Upper lobe of right lung (tissue), 1 donor: ENCODE measurements at places on chromosomes 7 and 10. TPM values are rescaled to one million over a fixed set of nuclear protein-coding genes. Genes with fewer than 3 reads are reported as not detected.

- DNase-seq, result no peak
These were observed 46.2 kb downstream of the VWDE start for GRCh38 chr7:12357508-12357907.

DNA sequence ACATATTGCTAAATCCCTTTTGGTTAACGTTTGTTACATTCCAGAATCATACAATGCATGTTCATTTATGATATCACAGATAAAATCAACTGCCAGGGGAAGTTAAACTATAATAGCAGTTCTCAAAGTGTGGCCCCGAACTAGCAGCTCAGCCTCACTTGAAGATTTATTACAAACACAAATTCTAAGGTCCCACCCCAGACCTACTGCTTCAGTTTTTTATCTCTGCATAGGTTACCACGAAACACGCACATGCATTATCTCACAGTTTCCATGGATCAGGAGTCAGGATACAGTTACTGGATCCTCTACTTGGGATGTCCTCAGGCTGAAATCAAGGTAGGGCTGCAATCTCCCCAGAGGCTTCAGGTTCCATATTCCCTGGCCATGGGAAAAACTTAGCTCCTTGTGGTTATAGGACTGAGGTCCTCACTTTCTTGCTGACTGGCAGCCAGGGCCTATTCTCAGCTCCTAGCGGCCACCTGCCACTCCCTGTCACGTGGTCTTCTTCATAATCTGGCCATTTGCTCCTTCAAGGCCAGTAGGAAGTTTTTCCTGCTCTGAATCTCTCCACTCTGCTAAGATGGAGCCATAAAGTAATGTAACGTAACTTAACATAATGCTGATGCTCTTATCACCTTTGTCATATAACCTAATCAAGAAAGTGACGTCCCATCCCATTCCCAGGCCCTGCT is 50.5 kb upstream of the YAE1 start:
- DNase-seq, result no peak

DNA sequence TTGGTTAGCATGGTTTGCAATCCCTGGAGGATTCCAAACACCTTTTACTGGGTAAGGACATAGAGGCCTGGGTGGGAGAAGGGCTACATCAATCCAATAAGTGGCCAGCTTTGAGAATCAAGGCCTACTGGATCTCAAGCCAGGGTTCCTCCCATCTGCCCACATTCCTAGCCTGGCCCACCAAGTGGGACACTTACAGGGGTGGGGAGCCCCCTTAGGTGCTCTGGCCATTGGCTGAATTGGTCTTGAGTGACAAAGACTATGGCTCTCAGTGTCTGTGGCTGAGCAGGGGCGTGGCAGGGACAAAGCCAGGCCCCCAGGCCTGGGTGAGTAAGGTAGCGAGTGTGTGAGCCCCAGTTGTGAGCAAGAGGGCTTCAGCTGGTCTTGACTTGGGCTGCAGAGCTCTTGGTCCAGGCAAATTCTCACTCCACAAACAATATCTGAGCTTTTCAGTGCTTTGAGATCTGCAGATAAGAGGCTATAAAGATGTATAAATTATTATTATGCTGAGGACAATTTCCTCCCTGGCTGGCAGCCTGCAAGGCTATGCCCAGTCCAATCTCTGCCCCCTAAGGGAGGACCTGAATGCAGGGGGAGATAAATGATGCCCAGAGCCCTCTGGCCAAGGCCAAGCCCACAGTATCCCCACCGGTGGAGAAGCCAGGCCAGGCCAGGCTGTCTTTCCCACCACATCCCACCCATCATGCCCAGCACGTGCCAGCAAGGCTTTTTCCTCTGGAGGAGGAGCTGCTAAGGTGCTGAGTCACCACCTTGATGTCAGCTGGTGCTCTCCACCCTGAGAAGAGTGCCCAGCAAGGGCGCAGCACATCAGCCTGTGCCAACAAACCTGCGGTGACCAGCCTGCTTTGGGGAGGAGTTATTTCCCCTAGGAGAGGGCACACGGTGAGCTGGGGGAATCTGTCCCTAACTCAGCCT is 80.7 kb upstream of the DUSP5 start:
- no peak for DNase-seq

DNA sequence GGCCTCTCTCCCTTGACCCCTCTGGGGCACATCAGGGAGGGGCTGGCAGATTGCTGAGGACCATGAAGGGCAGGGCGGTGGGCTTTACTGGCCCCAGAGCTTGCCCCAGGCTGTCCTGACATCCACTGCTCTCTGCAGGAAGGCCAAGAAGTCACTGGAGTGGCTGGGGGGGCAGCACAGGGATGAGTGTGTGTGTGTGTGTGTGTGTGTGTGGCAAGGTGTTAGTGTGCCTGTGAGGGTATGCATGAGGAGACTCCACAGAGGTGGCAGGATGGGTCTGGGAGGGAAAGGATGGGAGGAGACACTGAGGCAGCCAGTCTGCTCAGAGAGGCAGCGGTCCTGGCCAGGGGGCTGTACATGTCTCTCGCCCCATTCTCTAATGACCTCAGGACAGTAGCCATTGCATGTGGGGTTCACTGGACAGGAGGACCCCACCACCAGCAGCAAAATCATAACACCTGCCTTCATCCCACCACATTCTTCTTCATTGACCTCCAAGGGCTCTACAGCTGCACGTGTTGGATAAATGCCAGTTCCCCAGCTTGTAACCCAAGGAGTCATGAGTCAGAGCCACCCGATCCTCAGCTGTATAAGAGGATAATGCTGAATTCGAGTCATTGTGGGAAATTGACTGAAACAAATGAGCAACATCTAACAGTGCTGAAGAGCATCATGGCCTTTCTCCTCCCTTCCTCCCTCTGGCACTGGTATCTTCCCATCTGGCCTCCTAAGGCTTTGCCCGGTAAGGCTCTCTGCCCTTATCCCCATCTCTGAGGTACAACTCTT is 720.5 kb downstream of the GRID1 start:
- DNase-seq, result no peak

GRCh38 chr7:78039790-78040776 is 241.5 kb downstream of the PHTF2 start:
- no peak for DNase-seq

DNA sequence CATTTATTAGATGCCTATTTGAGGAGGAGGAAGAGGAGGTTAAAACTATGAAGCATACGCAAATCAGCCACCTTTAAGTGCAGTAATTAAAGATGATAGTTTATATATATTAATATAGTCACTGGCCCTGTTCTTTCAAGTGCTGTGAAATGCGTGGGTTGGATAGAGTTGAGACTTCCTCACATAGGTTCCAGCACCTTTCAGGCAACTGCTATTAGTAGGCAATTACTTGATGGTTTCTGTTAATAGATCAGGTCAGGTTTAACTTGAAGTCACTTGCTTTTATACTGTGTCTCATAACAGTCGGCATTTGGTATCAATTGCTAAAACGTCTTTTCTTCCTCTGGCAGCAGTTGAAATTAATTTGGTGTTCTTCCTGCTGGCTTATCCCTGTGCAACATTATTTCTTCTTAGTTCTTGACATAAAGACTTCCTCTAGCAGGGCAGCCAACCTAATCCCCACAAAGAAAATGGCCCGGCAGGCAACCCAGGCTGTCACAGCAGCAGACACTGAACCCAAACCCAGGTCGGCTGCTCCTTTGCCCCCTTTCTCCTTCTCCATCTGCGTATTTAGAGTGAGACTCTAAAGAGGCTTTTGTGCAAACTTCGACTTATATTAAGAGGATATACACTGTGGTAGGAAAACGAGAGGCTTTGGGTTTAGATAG is 35.3 kb upstream of the BET1 start:
- no peak for DNase-seq

DNA sequence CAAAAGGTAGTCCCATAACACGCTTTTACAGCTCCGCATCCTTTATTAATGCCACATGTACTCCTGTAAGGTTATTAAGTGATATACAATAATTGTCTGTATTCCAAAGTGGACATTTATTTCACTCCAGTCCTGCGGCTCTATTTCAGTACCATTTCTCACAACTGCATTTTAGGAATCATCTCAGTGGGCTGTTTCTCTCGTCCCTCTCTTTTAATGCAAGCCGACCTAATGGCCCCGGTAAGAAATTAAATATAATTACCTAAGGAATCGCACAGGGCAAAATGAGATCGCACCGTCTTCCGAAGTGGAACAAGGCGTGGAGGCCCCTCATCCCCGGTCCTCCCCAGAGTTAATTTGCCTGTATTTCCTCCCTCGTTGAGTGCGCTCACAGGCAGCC is 216.5 kb downstream of the RAB11FIP2 start:
- no peak for DNase-seq

DNA sequence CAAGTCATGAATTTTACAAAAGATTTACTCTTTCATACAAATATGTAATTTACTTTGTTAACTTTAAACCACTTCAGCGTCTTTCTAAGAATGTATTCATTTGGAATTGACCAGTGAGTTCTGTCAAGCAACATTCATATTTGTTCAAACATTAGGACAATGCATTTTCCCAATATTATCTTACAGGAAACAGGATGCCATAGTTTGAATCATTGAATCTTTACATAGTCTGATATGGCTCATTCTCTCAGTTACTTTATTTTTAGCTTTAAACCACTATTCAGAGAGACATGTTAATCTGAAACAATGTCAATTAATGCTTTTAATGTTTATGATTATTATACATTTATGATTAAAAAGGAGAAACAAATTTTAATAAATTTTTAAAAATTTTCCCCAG is 21.1 kb upstream of the MEOX2 start:
- DNase-seq, result no peak

The DKK1 gene
- total RNA-seq, result 3.7 TPM

The ZP3 gene
- total RNA-seq, result 0.84 TPM

DNA sequence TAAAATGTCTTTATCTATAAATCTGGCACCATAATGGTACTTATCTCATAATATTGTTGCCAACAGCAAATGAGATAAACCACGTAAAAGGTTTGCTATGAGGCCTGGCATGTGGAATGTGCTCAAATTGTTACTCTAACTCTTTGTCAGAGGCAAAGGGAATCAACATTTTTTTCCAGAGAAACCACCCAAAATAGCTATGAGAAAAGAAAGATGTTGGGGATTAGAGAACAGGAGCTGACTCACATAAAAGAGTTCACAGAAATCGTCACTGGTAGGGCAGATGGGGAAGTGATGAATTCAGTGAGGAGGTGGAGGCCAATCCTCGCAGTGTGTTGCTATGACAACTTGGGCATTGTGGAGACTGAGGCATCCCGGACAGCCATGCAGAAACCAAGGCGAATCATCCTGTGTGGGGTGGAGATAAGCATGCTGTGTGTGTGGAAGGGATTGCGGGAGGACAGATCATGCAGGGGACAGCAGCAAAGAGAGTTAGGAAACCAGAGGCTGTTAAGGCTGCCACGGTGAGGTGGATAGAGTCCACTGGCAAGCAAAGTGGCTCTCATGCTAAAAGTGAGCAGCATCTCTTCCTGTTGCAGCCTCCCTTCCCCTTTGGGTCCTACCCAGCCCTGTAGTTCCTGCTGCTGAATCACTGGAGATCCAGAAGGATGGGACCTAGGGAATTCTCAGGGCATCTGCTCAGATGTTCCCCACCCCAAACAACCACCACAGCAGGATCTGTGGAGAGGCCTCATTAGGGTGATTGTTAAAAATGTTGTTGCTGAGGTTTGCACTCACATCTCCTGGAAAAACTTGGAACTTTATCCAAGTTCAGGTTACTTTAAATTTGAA is 103.9 kb downstream of the CUBN start:
- DNase-seq, result no peak

The AKR1C4 gene
- not detected for total RNA-seq

GRCh38 chr10:71711052-71711623 is 8.4 kb downstream of the C10orf105 start:
- DNase-seq, result no peak

The RALA gene
- 53.4 TPM for total RNA-seq

- DNase-seq, result no peak
These were observed 117.8 kb downstream of the DYNC2I1 start for GRCh38 chr7:158973941-158974785.

- no peak for DNase-seq
These were observed 44.6 kb downstream of the WDR37 start for GRCh38 chr10:1100691-1101368.

The RBP3 gene
- total RNA-seq, result not detected

GRCh38 chr10:72248468-72249151 is 25.1 kb upstream of the DDIT4 start:
- DNase-seq, result peak; percentile 87

GRCh38 chr10:112304267-112304859 is 21.2 kb downstream of the TECTB start:
- no peak for DNase-seq

The LIPF gene
- not detected for total RNA-seq

The AOC1 gene
- 0.64 TPM for total RNA-seq

DNA sequence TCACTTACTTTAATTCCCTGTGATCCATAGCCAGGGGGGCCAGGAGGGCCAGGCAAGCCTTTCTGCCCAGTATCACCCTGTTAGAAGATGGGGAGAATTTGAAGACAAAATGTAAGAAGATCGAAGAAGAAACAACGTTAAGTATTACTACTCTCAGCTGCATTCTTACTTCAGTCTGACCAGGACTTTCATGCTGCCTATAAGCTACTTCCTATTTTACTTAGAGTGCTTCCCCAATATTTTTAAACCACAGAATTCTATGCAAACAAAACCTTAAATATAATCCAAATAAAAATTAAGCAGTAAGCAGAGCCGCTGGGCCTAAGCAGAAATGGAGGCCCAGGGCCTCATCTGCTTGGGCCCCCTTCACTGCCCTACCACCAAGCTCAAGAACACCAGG is 117.8 kb downstream of the COL28A1 start:
- no peak for DNase-seq

GRCh38 chr10:60388116-60388625 is 1.5 kb downstream of the ANK3 start:
- no peak for DNase-seq

The ADAM12 gene
- 0.98 TPM for total RNA-seq

The SFTPA1 gene
- 11,191 TPM for total RNA-seq

GRCh38 chr10:86285136-86285790 is 81.3 kb downstream of the GRID1 start:
- peak; percentile 45 for DNase-seq

GRCh38 chr10:129764011-129764900 is 199.8 kb downstream of the EBF3 start:
- peak; percentile 34 for DNase-seq

GRCh38 chr10:52423369-52423768 is 109.3 kb downstream of the DKK1 start:
- DNase-seq, result no peak

DNA sequence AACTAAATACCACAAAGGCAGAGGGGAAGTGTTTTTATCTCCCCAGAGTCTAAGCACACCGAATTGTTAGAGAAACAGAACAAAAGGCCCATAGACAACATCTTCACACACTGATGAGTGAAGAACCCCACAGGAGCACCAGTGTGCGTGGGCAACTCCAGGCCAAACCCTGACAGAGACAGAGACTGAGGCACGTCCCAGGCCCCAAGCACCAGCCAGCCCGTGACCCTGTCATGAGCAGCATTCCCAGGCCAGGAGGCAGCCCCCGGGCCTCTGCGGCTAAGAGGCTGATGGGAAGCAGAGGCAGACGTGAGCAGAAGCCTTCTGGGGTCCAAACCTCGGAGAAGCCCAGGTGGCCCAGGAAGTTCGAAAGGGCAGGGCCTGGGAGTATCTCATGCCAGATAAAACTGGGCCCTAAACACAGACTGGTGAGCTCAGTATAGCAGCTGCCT is 184.4 kb downstream of the TCERG1L start:
- DNase-seq, result no peak

The GNAI1 gene
- total RNA-seq, result 36.0 TPM

GRCh38 chr7:110808361-110808760 is 282.6 kb upstream of the LRRN3 start:
- DNase-seq, result no peak

- DNase-seq, result no peak
These were observed 132.4 kb upstream of the GDF10 start for GRCh38 chr10:47167591-47167990.

The SLC18A3 gene
- not detected for total RNA-seq

- DNase-seq, result no peak
These were observed 225.8 kb upstream of the KLF14 start for GRCh38 chr7:130959743-130960207.

GRCh38 chr7:81811956-81812865 is 42.4 kb upstream of the HGF start:
- no peak for DNase-seq

The STEAP4 gene
- total RNA-seq, result 53.9 TPM
